ENCODE measurements at places on chromosomes 16 and 17.

DNA sequence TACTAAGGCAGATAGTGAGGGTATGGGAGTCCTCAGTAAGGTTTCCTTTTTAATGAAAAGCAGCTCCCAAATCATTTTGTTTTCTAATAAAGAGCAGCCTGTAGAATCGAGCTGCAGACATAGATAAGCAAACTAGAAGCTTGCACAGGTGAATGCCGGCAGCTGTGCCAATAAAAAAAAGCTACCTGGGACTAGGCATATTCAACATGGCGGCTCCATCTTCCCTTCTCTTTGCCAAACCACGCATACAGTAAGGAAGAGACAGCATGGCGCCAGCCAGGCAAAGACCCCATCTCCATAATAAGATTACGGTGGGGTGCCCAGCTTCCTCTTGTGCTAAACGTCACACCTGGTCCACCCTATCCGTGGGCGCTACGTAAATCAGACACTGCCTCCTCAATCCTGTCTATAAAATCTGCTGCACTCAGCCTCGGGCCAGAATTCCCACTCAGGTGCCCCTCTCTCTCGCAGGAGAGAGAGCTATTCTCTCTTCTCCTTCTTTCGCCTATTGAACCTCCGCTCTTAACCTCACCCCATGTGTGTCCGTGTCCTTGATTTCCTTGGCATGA is 92.7 kb upstream of the FA2H start:
- DNase-seq, result no peak

GRCh38 chr17:80479246-80479566 is 2.8 kb upstream of the NPTX1 start:
- DNase-seq, result no peak

GRCh38 chr16:12901204-12901596 is 198 bp upstream of the SHISA9 start:
- DNase-seq, result peak; percentile 80

GRCh38 chr16:84478172-84478947 is 26.1 kb downstream of the MEAK7 start:
- DNase-seq, result no peak

- peak; percentile 76 for DNase-seq
Observed at GRCh38 chr16:30786936-30787612, at the start of gene ZNF629. ZNF629 (minus strand) TSS chr16:30787205; CDS start chr16:30784482, 2,723 bp downstream.

- DNase-seq, result peak; percentile 15
Observed at GRCh38 chr16:66842765-66843164, 1.4 kb upstream of the CA7 start.

GRCh38 chr17:5911919-5912318 is 158.3 kb upstream of the WSCD1 start:
- no peak for DNase-seq

DNA sequence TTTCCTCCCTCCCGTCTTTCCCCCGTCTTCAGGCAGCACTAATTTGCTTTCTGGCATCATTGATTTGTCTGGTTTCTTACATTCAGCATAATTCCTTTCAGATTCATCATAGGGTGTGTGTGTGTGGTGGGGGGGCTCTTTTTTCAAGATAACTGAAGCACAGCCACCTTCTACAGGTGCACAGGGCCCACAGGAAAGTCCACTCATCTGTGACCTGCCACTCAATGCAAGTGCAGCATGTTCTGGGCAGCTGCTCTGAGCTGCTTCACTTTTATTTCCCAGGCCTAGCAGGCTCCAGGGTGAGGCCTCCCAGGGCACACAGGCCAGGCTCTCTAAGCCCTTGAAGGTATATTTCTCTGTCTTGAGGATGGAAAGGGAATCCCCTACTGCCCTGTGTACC is 35.2 kb upstream of the MYH10 start:
- no peak for DNase-seq

- DNase-seq, result peak; percentile 95
Observed at GRCh38 chr17:58313815-58314705, 14.5 kb downstream of the TSPOAP1 start.

GRCh38 chr16:30953511-30954124 is 3.9 kb upstream of the SETD1A start:
- peak; percentile 52 for DNase-seq

GRCh38 chr17:81884520-81884919 is 6.9 kb downstream of the ALYREF start:
- DNase-seq, result no peak

DNA sequence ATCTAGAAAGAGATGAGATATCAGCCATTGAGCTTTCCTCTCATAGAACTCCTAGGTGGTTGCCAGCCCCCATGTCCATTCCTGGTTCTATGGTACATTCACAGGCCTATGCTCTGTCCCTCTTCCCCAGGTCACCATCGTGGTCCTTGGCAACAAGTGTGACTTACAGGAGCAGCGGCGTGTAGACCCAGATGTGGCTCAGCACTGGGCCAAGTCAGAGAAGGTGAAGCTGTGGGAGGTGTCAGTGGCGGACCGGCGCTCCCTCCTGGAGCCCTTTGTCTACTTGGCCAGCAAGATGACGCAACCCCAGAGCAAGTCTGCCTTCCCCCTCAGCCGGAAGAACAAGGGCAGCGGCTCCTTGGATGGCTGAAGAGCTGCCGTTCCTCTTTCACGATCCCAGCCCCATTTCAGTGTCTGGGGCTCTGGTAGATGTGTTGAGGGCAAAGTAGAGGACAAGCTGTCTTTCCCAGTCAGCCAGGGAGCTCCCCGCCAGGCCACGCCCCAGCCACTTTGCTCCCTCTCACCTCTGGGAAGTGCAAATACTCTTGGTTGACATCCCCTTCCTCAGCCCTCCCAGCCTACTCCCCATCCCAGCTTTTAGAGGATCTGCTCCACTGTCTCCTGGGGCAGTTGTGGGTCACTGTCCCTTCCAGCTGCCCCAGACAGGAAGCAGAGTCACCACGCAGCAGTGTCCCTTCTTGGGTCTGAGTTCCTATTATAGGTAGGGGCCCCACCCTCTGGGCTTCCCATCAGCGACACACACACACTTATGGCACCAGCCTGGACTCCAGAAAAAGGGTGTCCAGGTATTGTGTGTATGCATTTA is 3.8 kb downstream of the NKIRAS2 start:
- DNase-seq, result no peak

- DNase-seq, result peak; percentile 68
Observed at GRCh38 chr16:67993207-67994039, 5.9 kb downstream of the DPEP2 start.

GRCh38 chr16:78230832-78231231 is 131.4 kb downstream of the WWOX start:
- no peak for DNase-seq

DNA sequence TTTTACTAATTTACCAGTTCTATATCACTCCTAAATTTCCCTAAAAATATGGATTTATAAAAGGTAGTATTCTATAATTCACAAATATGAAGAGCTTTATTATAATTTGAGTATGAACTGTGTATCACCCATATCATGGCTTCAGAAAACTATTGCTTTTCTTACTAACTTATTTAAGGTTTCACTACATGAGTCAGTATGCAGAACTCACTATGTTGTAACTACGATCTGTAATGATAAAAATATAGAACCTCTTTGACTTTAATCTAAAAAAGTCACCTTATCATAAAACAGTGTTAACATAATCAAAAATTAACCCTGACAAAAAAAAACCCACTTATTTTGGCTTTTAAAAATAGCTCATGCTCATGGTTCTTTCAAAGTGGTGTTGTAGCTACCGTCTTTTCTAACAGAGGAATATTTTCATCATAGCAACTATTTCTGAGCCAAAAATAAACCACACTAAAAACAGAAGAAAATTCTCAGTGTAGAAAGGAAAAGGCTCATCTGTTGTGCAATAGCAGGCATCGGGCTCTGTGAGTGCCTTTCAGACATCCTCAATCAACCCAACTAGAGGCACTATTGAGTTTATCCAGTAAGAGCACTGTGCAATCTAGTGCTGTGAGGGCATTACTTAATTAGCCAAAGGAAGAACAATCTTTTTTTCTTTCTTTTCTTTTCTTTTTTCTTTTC is 42.1 kb downstream of the ITGAM start:
- no peak for DNase-seq

- no peak for DNase-seq
Observed at GRCh38 chr16:73289232-73289631, 241.3 kb upstream of the ZFHX3 start.

DNA sequence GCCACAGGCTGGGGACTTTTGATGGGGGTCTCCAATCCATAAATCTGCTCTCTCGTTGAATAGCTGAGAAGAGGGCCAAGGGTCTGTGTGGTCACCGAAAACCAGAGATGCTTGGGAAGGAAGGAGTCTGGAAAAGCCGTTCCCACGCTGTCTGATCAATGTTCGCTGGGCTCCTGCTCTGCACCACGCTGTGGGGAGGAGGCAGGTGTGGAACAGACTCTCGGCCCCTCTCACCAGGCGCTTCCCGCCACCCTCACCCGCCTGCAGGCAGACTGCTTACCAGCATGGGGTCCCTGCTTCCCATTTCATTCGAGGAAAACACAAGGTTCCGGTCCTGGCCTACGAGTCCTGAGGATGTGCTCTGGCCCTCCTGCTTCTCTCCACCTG is 702 bp upstream of the ALDH3A1 start:
- peak; percentile 27 for DNase-seq

GRCh38 chr17:58378733-58379510 is 26.9 kb upstream of the SUPT4H1 start:
- no peak for DNase-seq

DNA sequence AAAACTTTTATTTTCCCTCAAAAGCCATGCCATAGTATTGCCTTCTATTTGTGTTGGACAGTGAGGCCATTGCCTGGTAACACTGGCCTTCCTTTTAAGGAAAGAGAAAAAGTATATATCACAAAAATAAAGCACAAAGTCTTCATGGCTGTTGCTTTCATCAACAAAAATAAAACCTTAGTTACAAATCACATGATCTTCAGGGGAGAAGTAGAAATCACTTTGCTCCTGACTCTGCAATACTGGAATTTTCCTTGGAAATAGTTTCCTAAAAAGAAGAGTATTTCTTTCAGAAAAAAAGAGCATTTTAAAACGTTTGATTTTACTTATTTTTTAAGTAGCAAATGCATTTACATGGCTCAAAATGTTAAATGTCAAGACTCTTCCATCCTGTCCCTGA is 41.9 kb downstream of the FAM20A start:
- no peak for DNase-seq

GRCh38 chr17:74430706-74431567 is 951 bp upstream of the GPRC5C start:
- peak; percentile 87 for DNase-seq

DNA sequence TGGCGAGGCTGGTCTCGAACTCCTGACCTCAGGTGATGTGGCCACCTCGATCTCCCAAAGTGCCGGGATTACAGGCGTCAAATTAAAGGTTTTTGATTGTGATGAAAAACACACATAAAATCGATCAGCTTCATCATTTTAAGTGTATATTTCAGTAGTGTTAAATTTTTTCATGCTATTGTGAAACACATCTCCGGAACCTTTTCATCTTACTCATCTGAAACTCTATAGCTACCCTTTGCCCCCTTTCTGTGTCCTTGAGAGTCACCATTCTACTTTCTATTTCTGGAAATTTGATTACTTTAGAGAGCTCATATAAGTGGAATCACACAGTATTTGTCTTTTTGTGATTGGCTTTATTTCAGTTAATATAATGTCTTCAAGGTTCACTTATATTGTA is 478.3 kb upstream of the HSBP1 start:
- DNase-seq, result no peak

DNA sequence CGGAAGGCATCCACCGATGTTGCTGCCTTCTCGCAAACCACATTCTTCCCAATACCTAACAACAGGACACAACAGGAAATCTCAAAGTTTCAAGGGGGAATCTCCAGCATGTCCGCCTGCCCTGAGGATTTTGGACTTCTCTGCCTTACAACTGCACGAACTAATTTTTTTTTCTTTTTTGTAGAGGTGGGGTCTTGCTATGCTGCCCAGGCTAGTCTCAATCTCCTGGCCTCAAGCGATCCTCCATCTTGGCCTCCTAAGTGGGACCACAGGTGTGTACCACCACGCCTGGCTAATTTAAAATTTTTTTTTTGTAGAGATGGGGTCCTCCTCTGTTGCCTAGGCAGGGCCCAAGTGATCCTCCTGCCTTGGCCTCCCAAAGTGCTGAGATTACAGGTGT is 9.4 kb downstream of the C16orf86 start:
- DNase-seq, result no peak

DNA sequence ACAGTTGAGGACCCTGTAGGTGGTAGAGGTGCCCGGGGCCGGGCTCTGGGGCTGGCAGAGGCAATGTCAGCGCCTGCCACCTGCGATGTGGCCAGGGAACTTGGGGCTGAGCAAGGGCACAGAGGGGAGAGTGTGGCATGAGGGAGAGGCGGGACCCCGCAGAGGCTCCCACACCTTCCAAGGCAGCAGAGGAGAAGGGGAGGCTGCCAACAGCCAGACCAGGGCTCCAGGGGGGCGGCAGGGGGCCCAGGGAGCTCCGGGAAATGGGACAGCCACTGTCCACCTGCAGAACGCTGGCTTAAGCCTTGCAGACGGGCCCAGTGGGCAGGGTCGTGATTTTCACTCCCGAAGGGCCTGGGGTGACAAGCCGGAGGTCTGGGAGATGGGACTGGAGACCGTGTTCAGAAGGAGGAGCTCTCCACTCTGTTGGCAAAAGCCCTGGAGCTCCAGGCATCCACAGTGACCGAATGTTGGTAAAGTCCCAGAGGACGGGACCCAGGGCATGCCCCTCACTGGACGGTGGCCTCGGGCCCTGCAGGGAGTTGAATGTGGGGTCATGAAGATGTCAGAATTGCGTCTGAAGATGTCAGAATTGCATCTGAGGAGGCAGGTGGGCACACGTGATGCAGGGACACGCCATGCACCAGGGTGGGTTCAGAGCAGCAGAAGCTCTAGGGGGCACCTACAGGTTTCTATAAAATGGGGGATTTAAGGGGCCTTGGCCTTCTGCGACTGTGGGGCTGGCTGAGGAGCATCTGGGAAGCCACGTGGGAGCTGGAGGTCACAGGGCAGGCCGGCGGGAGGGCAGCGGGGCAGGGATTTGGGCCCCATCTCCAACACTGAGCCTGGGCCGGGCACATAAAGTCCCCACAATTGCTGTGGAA is 18.6 kb downstream of the CD7 start:
- DNase-seq, result no peak

GRCh38 chr16:12267491-12267890 is 291.0 kb downstream of the SNX29 start:
- no peak for DNase-seq

GRCh38 chr17:50152736-50153135 is 2.3 kb upstream of the PPP1R9B start:
- no peak for DNase-seq

DNA sequence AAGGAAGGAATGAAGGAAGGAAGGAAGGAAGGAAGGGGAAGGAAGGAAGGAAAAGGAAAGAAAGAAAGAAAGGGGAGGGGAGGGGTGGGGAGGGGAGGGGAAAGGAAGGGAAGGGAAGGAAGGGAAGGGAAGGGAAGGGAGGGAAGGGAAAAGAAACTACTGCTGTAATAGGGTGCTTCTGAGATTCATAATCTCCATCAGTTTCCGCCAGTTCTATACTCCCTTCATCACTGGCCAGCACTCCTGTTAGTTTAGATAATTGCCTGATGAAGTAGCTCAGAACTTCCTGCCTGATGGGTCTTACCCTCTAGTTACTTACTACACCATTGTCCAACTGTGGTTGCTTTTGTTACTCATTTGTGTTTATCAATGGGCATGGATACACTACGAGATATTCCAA is 2.0 kb upstream of the KRTAP9-6 start:
- DNase-seq, result no peak
